Stimulated activated CD4-positive, alpha-beta T cell treated with anti-CD3 and anti-CD28 coated beads, Interleukin-15, amount 100 ng/mL, for 1 hour (primary cell): ENCODE measurements at places on chromosomes 13 and 19.
A peak's percentile ranks its signal among the peaks of the same experiment; 100 is the strongest.

DNA sequence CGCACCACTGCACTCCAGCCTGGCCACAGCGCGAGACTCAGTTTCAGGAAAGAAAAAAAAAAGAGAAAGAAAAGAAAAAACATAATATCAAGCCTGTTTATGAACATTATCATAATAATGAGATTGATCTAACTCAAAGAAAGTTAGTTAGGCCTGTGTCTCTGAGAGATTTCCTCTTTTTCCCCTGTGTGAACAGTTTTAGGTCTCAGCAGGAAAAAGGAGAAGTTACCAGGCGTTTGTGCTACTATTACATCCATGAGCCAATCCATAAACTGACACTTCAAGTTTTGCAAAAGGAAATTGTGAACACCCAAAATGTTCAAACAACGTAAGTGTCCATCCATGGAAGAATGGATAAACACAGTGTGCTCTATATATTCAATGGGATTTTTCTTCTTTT lies 3.8 kb downstream of the TARM1 start:
- no peak for DNase-seq

DNA sequence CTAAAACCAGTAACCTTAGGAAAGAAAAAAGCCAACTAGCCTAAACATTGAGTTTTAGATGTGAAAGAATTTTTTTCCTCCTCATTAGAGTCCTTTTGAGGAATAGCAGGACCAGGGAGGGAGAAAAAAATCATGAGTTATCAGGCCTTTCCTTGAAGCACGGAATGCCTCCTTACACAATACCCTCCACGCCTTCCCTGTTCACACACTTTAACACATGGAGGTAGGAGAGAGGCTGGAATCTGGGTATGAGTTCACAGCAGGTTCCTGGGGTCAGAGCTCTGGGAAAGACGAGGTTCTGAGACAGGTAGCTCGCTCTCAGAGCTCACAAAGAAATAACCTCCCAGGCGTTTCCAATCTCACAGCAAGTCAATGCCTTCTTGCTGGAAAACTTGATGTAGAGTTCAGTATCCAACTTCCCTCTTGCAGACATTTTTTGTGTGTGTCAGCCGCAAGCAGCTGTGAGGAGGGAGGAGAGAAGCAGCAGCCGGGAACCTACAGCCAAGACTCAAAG lies 716 bp downstream of the ZNF573 start:
- no peak for DNase-seq

DNA sequence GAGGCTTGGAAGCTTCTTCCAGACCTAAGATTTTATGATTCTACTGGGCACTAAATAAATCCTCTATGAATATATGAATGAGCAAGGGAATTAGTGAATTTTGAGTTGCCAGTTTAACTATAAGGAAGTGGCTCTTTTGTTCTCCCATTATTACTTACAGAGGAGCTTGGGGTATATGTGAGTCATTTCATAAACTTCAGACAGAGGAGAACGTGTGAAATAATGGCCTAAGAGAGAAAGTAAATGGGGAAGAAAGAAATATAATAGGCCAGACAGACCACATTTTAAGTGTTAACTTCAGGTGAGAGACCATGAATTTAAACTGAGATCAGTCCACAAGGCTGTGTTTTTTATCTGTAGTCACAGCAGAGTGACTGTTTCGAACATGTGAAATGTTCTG lies 570.9 kb downstream of the GPC6 start:
- DNase-seq, result no peak

GRCh38 chr13:72960114-72960513 lies 98.7 kb upstream of the KLF5 start:
- no peak for DNase-seq

- DNase-seq, result no peak
Measured at GRCh38 chr19:30172613-30173242, 199.5 kb upstream of the ZNF536 start.

GRCh38 chr13:98568918-98569317 lies 8.0 kb downstream of the STK24 start:
- DNase-seq, result no peak

DNA sequence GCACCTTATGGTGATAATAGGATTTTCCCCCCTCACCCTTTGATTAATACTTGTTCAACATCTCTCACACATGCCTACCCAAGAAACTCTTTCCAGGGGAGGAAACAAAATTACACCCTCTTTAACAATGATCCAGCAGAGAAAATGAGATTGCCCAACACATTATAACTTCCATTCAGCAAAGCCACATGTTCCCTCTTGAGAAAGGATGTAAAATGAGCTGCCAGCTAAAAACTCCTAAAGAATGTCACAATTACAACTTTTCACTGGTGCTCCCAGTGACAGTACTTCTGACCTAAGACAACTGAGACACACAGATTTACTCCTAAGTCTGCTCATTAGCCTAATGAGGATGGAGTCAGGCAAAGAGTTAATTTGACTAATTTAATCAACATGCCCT lies 621.4 kb downstream of the DIAPH3 start:
- DNase-seq, result no peak

DNA sequence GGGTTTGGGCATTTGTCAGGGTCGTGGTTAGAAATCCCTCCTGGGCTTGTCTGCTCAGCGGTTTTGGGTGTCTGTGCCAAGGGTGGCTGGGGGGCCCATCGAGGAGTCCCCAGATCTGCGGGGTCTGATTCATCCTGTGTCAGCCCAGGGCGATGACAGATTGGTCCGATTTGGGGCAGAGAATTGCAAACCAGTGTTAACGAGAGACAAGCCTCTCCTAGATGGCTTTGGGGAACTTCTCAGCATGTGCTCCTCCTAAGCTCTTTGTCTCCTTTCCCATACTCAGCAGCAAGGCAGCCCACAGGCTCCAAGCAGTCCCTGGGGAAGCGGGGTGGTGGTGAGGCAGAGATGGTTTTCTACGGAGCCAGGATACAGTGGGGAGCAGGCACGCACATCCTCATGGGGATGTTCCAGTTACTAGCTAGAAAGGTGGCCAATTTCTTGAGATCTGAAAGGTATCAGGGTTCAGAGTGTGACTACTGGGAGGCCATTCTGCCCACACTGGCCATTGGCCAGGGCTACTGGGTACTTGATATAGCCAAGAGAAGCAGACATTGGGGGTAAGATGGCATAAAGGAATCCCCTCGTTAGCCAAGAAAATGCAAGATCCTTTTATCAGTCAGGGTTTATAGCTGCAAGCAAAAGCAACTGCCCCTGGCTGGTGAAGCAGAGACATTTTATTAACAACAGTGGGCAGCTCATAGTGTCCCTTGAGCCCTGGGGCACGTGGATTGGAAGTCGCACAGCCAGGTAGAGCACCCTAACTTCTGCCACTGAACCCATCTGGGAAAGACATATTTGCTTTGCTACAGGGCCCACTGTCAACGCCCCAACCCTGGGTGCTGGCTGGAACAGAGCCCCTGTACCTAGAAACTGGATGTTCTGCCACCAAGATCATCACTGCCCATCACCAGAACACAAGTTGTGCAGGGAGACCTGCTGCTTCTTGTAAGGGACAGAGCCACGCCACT lies 63.6 kb downstream of the RGCC start:
- DNase-seq, result no peak

DNA sequence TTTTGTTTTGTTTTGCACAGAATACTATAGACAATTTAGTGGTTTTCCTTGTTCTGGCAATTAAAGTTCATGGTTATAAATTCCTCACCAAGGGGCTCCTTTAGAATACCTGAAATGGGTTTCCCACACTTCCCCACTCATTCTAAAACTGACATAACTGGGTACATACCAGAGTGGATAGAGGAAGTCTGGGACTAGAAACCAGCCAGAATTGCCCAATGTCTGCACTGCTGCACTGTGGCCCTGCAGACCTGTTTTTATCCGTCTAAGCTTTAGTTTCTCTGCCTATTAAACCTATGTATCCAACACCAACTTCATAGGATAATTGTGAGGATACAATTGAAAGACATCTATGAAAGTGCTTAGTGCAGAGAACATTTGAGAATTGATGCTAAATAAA lies 498.6 kb downstream of the KCTD12 start:
- DNase-seq, result no peak

- no peak for DNase-seq
Measured at GRCh38 chr13:112759053-112759452, 69.2 kb downstream of the ATP11A start.

DNA sequence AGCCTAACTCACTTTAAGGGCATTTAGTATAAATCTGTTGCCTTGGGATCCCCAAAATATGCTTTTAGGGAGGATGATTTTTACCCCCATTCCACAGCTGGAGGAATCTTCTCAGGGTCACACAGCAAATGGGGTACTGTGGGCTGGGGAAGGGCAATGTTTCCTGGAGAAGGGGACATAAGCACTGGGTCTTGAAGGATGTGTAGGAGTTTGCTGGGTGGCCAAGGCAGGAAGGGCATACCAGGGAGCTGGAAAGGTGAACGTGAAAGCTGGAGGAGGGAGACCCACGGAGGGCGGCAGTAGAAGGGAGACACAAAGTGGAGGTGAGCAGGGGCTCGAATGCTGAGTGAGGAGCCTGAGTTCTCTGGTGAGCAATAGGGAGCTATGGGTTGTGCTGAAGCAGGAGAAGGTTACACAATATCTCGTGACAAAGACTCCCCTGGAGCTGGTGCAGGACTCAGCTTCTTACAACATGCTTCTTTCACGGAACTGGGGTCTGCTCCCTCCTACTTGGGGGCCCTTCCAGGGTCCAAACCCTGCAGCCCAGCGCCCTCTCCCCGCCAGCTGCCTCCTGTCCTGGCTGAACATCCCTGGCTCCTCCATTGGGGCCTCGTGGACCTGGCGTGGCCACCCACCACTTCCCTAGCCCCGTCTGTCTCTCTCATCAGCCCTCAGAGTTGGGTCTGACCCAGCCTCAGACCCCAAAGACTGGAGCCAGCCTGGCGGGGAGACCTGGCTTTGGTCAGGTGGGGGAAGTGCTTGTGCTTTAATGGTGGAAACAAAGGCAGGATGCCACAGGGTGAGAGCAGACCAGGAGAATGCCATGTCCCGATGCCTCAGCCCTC lies 11.1 kb downstream of the CILP2 start:
- no peak for DNase-seq

- peak; percentile 57 for DNase-seq
Measured at GRCh38 chr19:51016798-51017683, 2.5 kb downstream of the KLK10 start.

DNA sequence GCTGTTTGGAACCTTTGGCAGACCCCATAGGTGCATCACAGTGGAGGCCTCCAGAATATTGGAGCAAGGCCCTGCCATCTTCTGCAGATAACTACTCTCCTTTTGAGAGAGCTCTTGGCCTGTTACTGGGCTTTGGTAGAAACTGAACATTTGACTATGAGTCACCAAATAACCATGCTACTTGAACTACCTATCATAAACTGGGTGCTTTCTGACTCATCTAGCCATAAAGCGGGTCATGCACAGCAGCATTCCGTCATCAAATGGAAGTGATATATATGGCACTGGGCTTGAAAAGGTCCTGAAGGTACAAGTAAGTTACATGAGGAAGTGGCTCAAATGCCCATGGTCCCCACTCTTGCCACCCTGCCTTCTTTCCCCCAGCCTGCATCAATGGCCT lies 782.5 kb upstream of the SLITRK6 start:
- DNase-seq, result no peak

GRCh38 chr13:106522112-106522705 lies 13.3 kb downstream of the EFNB2 start:
- DNase-seq, result no peak

- DNase-seq, result no peak
Measured at GRCh38 chr13:108494991-108495645, 134.3 kb upstream of the MYO16 start.

GRCh38 chr13:86909318-86909717 lies 761.9 kb upstream of the SLITRK5 start:
- no peak for DNase-seq

- no peak for DNase-seq
Measured at GRCh38 chr13:92802776-92803175, 423.8 kb upstream of the GPC6 start.

- no peak for DNase-seq
Measured at GRCh38 chr13:42225051-42225450, 46.9 kb upstream of the AKAP11 start.

- no peak for DNase-seq
Measured at GRCh38 chr19:16228637-16229321, 31.1 kb downstream of the AP1M1 start.
